EH (cell line): ENCODE measurements at places on chromosomes 3 and 15.
A peak's percentile ranks its signal among the peaks of the same experiment; 100 is the strongest.

DNA sequence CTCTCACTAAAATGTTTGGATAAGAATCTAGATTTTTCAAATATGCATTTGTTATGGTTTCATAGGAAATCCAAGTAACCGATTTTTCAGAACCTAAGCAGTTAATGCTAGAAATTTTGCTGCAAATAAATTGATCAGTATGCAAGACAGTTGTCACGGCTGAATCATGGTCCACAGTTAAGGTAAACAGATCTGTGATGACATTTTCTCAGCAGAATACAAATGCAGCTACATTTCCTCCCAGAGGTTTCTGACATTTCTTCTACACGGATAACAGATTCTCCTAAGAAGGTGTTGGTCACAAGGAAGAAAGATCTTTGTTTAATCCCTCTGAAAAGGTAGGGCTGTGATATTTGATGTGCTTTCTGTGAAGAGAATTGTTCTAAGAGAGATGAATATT lies 36.9 kb downstream of the ARNT2 start:
- no peak for DNase-seq

DNA sequence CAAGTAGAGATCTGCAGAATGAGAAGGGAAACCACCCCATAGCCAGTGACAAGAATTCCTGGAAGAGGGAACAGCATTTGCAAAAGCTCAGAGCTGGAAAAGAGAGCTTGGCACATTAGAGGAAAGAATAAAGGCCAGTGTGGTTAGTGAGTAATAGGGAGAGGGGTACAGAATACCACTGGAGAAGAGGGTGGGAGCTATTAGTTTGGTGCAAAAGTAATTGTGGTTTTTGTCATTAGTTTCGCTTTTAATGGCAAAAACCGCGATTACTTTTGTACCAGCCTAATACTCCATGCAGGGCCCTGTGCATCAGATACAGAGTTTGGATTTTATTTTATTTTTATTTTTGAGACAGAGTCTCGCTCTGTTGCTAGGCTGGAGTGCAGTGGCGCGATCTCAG lies 9.8 kb downstream of the SLC24A1 start:
- no peak for DNase-seq

DNA sequence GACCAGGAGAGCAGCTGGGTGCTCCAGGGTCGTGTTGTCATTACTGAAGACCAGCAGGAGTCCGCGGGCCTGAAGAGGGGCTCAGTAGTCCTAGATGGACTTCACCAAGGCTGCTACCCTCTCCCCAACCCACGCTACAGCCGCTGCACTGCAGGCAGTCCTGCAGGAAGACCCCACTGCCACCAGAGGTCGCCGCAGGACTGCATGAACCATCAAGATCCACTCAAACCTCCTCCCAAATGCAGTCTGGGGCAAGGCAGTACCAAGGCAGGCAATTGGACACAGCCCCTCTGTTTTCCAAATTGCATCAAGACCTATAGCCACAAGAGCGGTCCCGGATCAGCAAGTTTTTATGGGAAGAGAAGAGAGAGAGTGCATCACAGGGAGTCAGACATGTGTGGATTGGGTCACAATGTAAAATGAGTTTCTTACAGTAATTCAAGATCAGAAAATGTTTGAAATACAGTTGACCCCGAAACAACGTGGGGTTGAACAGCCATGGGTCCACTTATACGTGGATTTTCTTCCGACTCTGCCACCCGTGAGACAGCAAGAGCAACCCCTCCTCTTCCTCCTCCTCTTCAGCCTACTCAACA lies 46.7 kb downstream of the DZIP1L start:
- DNase-seq = peak; percentile 76

- DNase-seq = peak; percentile 76
Measured at GRCh38 chr15:73598530-73599160, 34.5 kb downstream of the NPTN start.

DNA sequence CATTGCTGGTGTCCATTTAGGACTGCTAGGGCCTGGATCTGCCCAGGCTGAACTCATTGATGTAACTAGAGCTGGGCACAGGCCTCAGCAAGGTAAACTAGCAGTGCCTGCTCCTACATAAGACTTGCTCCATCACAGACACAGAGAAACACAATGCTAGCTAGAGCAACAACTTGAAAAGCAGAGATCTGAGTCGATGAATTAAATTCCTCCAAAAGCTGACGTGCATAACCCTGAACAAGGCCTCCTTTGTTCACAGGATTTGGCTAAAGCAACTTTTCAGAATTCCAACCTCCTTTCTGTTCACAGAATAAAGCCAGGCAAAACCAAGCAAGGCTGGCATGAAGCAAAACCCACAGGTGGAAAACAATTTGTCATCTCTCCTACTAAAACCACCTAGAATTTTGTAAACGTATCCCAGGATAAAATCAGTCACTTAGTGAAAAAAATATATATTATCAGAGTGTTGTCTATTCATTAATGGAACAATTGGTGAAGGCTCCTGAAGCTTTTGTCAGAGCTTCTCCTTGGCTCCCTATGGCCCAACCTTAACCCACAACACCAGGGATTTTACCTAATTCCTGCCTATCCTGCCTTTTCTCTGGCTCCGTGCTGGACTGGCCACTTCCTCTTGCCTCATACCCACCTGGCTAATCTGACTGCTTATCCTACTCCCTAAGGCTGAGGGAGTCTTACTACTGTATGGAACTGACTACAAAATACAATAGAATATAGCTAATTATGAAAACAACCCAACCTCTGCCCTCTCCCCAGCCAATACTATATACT lies 39.9 kb downstream of the PLCH1 start:
- DNase-seq = no peak
